A549 treated with GW870086 at 1 μM for 4 hours (cell line): ENCODE measurements at places on chromosomes 6 and 20. TPM values are rescaled to one million over a fixed set of nuclear protein-coding genes. Genes with fewer than 3 reads are reported as not detected.

The SMIM26 gene
- 127 to 187 TPM (median 135 TPM) in 5 replicates for total RNA-seq

The C6orf141 gene
- total RNA-seq = 10.2 to 11.5 TPM (median 11.1 TPM) in 5 replicates

The C6orf118 gene
- 0.15 to 0.46 TPM (median 0.22 TPM) in 5 replicates for total RNA-seq

The FAM184A gene
- not detected in 5 replicates for total RNA-seq

The ECT2L gene
- total RNA-seq = not detected in 5 replicates

The PRR18 gene
- 0.07 to 0.15 TPM (median 0.12 TPM) in 5 replicates for total RNA-seq

The CENPQ gene
- 4.7 to 7.3 TPM (median 6.5 TPM) in 5 replicates for total RNA-seq

The TRAPPC3L gene
- total RNA-seq = not detected in 5 replicates

The RIPPLY2 gene
- 0.26 to 1.5 TPM (median 0.58 TPM) in 4 of 5 replicates, not detected in the other for total RNA-seq

The CD24 gene
- total RNA-seq = 209 to 347 TPM (median 299 TPM) in 5 replicates

The SLC17A3 gene
- total RNA-seq = 0.86 to 1.4 TPM (median 1.3 TPM) in 5 replicates

The MACROD2 gene
- total RNA-seq = 0.34 to 0.93 TPM (median 0.45 TPM) in 5 replicates

The KCNG1 gene
- 14.5 to 21.6 TPM (median 16.3 TPM) in 5 replicates for total RNA-seq

The CCND3 gene
- total RNA-seq = 121 to 186 TPM (median 172 TPM) in 5 replicates

The C6orf15 gene
- not detected in 5 replicates for total RNA-seq

The PTK6 gene
- total RNA-seq = 2.5 to 3.1 TPM (median 2.9 TPM) in 5 replicates

The EYA2 gene
- 1.7 to 2.7 TPM (median 2.4 TPM) in 5 replicates for total RNA-seq

The TBC1D20 gene
- total RNA-seq = 30.3 to 36.7 TPM (median 34.4 TPM) in 5 replicates

The ANKRD66 gene
- total RNA-seq = not detected in 5 replicates

The PSMA7 gene
- total RNA-seq = 517 to 577 TPM (median 558 TPM) in 5 replicates

The TNXB gene
- 0.42 to 1.3 TPM (median 0.65 TPM) in 5 replicates for total RNA-seq

The TOX2 gene
- total RNA-seq = 8.5 to 13.6 TPM (median 11.6 TPM) in 5 replicates

The SPATA25 gene
- 0.56 to 0.74 TPM (median 0.69 TPM) in 5 replicates for total RNA-seq

The RCAN2 gene
- total RNA-seq = not detected in 5 replicates

The PRSS16 gene
- total RNA-seq = 2.5 to 3.5 TPM (median 3.0 TPM) in 5 replicates

The MYCT1 gene
- total RNA-seq = 0.06 TPM in 1 of 5 replicates, not detected in the others

The CSTF1 gene
- total RNA-seq = 35.8 to 40.1 TPM (median 38.8 TPM) in 5 replicates

The C6orf132 gene
- total RNA-seq = 2.6 to 3.5 TPM (median 2.6 TPM) in 5 replicates

The TREML2 gene
- not detected in 5 replicates for total RNA-seq

The IFNGR1 gene
- 35.2 to 40.7 TPM (median 38.9 TPM) in 5 replicates for total RNA-seq

The CCR6 gene
- total RNA-seq = 0.16 TPM in 1 of 5 replicates, not detected in the others

The SLC17A9 gene
- total RNA-seq = 0.09 to 0.19 TPM in 2 of 5 replicates, not detected in the others

The EEF1A2 gene
- total RNA-seq = 140 to 176 TPM (median 147 TPM) in 5 replicates

The SOX18 gene
- total RNA-seq = 1.7 to 2.6 TPM (median 2.2 TPM) in 5 replicates

The RGL2 gene
- total RNA-seq = 10.8 to 16.6 TPM (median 13.9 TPM) in 5 replicates

The HBS1L gene
- 27.3 to 34.7 TPM (median 33.2 TPM) in 5 replicates for total RNA-seq

The SOBP gene
- total RNA-seq = 0.69 to 1.3 TPM (median 0.84 TPM) in 5 replicates
